ENCODE measurements at places on chromosomes 2 and 18.

- DNase-seq, result no peak
Measured at GRCh38 chr2:231041061-231041689, 3.9 kb downstream of the C2orf72 start.

DNA sequence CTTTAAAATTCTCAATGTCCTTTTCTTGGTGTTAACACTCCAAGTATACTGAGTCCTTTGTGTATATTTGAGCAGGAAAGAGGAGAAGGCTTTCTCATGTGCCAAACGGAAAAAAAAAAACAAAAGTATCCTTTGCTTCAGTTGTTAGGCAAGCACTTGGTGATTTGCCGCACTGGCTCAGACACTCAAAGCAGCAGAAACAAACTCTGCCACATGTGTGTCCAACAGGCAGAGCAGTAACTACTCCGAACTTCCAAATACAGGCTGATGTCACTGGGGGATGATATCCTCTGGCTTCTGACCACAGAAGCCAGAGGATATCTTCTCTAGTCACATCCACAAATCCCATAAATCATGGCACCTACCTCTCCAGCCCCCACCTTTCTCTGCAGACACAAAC lies 108.0 kb upstream of the SALL3 start:
- no peak for DNase-seq

- DNase-seq, result no peak
Measured at GRCh38 chr2:33535421-33535820, 59.0 kb downstream of the RASGRP3 start.

DNA sequence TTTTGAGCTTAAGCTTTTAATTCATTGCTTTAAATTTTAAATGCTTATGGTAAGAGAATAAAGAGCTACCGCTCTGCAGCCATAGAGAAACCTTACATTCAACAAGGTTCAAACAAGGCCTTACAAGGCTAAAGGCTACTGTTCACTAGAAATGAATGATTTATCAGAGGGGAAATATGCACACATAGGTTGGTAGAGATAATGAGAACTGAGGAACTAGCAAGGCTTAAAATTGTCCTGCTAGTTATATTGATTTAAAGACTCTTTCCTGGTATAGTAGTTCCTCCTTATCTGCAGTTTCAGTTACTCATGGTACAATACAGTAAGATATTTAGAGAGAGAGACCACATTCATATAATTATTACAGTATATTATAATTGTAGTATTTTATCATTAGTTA lies 193.4 kb downstream of the WDR7 start:
- no peak for DNase-seq

DNA sequence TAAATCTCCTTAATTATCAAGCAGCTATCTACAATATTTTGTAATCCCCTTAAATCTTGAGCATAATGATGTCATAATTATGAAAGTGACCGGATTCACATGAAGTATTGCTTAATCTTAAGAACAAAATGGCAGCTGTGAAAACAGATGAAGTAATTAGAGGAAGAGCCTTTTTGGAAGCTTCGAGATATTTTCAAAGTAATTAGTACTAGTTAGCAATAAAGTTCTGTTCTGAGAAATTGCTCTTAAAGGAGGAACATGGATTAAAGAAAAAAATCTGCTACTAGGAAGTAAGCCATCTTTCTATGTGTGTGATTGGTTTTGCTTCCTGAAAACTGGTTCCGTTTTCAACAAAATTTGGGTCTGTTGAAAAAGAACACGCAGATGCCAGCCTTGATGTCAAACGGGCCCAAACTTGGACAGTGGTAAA lies 18.3 kb downstream of the CLUL1 start:
- no peak for DNase-seq

- DNase-seq, result no peak
Measured at GRCh38 chr2:231177156-231178025, 21.0 kb upstream of the ARMC9 start.

DNA sequence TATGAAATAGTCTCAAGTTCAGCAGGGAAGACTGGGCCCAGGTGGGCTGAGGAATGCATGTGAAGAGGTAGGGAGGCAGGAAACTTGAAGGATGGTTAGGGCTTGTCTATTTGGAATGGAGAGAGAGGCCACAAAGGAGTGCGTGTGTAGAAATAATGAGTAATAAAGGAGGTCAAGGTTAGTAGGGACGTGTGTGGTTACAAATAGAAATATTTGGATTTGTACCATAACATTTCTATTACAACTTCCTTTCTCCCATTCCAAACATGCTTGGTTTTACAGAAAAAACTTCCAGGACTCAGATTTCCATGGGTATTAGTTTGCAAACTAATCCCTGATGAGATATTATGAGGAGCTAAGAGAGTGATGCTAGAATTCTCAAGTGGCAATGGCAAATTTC lies 280.6 kb downstream of the NCKAP5 start:
- no peak for DNase-seq

GRCh38 chr2:187719510-187719909 lies 165.3 kb upstream of the TFPI start:
- no peak for DNase-seq

- DNase-seq, result no peak
Measured at GRCh38 chr2:151614606-151615306, 119.5 kb downstream of the NEB start.

GRCh38 chr2:236177604-236177966 lies 9.4 kb upstream of the GBX2 start:
- DNase-seq, result no peak

DNA sequence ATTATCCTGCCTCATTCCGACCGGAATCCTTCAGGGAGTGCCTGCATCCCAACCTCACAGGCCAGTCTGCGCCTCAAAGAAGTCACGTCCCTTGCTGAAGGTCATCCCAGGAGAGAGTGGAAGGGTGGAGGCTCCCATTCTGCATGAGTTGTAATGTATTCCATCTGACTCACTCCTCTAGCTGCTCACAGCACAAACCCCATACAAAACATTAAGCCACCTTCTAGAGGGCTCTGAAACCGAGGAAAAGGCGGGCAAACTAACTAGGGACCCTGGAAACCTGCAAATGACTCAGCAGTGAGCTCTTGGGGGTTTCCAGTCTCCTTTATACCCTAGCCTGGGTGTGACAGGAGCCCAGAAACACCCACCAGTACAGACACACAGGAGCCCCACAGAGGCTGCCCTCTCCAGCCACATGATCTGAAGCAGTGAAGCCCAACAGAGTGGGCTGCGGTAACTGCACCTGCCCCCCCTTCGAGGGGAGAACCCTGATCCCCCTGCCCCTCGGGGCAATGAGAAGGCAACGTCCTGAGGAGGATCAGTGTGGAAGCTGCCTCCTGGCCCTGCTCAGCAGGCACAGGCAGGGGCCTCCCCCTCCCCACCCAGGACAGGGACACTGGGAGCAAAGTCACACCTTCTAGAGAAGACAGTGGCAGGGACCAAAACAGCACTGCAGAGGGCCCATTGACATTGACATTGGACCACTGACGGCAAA lies 69.3 kb upstream of the SNTG2 start:
- DNase-seq, result no peak

DNA sequence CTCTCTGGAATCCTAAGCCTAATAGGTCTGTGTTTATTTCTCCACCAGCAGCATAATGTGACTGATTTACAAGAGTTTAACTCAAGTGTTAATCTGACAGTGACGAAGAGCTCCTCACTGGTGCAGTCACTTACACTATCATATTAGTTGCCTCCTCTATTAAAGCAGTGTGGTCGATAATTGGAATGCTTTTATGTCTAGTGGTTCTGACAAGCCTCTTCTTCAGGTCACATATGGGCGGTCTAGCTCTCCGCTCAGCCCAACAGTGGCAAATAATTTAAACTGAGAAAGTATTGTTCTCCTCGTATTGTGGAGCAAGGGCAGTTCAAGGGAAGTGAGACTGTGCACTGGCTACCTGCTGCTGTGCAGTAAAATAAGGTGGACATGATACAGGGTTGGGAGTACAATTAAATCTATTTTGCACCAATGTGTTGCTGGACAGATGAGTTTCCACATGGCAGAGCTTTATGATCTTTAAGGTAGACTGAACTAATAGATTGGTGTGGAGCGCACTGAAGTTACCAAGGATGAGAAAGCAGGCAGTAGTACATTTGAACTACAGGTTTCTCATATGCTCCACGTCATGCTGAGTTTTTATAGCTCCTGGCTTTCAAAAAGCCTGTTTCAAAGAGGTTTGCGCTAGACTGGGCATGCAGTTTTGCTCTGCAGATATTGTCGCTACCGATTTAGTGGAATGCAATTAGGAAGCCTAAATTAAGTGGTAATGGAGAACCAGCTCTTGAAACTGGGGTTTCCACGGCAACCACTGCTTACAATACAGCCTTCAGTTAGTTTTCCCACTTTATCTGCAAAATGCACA lies 151.7 kb upstream of the POU3F3 start:
- DNase-seq, result no peak

DNA sequence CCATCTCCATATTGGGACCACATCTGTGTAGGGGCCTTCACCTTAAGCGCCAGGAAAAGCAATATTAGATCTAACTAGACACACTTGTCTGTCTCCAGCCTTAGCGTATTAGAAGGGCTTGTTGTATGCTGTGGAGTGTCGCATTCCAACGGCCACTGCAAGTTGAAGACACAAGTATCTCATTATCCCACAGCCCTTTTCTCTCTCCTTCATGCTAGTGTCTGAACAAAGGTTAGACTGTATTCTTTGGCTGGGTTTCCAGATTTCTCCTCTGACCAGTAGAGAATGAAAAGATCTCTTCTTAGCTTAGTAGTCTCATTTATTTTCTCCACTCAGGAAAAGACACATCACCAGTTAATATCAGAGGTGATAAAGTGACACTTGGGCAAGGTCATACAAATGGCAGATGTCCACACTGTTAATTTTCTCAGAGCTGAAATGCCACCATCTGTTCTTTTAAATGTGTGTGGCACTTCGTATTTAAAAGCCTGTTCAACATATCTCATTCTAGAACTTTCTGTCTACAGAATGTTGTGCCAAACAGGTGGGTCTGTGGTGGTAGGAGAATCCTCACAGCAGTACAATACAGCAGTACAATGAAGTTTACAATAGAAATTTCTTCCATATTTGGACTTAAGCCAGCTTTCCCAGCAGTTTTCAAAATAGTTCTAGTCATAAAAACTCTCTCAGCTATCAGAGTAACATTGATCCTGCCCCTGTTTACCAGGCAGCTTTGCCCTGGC lies 94.0 kb upstream of the ITGA6 start:
- DNase-seq, result no peak

All from activated effector memory CD4-positive, alpha-beta T cell treated with Interleukin-2 at 50 U/mL for 16 hours (primary cell).